NCI-H2171 treated with DMSO at 0.1 percent for 48 hours (cell line): ENCODE measurements at places on chromosomes 1 and 21.
A peak's percentile ranks its signal among the peaks of the same experiment; 100 is the strongest.

GRCh38 chr21:25896501-25897056, 161.8 kb downstream of the GABPA start:
- DNase-seq, result no peak

DNA sequence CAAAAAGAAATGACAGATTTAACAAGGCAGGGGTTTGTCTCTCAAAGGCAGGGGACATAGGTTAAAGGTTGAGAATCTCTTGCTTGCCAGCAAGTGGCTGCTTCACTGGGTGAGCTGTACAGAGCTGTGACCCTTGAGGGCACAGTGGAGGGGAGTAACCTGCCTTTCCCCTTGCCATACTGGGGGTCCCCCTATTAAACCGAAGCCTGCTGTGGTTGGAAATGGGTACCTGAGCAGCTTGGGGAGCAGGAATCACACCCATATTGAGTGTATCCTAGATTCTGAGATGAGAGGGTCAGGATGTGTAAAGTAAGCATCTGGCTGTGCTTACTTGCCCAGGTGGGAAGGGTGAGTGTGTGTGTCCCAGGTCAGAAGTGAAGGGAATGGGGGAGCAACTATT, 31.8 kb downstream of the WNT4 start:
- DNase-seq, result no peak

GRCh38 chr1:2556277-2556677, at the start of gene TNFRSF14:
Gene TNFRSF14 (plus strand): TSS chr1:2556371. CDS start chr1:2556665, 294 bp downstream.
- DNase-seq, result peak; percentile 22

DNA sequence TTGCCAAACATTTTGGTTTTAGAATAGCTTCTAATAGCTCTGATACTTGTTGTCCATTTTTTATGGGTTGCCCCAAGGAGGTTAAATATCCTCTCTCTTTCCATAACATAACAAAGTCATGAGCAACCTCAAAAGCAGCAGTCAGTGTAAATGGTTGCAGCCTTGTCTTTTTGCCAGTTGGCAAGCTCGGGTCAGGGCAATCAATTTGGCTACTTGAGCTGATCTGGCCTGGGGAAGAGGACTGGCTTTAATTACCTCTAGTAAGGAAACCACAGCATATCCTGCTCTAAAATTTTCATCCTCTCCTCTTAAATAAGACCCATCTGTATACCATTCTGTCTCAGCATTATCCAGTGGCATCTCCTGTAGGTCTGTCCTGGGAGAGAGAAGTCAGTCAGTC, 21.2 kb upstream of the FMO4 start:
- no peak for DNase-seq

- no peak for DNase-seq
Measured at GRCh38 chr1:17990401-17990800, 117.2 kb upstream of the IGSF21 start.

DNA sequence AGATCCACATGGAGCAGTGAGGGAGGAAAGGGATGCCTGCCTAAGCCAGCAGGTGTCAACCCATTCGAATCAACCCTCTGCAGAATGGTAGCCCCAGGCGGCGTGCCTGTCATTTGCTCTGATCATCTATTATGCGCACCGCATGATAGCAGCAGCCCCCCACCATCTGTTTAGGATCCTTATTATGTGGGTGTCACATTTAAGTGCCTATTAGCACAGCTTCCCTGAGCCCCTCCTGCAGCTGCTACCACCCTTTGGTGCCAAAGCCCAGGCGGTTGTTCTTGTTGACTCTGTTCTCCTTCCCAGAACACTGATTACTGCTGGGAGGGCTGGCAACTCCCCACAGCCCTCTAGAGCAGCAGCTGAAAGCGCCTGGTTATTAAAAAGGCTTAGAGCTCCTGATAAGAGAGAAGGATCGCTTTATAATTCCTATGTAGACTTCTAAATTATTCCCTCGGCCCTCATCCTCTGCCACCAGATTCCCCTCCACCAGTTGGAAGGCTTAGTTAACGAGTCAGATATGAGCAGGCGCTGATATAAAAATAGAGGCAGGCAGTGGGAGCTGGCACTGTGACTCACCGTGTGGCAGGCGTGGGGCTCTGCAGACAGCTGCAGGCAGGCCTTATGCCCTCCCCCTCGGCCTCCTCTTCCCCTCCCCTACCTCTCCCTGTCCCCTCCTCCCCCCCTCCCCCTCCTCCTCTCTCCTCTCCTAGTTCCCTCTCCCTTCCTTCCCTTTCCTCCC, 23.0 kb downstream of the ACTA1 start:
- DNase-seq, result peak; percentile 97

DNA sequence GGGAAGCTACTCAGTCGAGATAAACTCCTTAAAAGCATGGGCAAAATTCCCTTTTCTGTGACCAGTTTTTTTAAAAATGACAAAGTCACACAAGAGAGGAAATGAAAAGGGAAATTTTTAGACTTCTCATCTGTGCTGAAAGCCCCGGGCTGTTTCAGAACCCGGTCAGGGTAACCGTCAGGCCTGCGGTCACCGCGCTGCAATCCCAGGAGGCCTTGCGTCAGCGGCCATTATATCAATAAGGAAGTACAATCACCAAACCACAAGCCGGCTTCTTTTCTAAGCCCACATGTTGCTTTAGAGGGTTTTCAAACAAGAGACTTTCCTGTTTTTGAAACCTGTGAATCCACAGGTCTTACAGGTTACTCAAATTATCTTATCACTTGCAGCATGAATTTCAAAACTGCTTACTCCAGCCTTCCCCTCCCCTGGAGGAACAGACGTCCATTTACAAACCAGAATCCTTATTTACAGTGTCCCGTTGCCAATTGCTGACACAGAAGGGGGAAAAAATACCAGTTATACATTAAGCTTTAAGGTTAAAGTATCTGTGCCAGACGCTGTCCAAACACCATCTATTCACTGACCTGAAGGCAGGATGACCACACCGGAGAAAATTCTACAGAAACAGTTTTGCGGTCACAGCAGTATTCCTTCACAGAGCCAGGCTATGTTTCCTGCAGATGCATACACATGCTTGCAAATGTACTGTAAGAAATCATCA, 165.3 kb downstream of the TOMM20 start:
- no peak for DNase-seq

DNA sequence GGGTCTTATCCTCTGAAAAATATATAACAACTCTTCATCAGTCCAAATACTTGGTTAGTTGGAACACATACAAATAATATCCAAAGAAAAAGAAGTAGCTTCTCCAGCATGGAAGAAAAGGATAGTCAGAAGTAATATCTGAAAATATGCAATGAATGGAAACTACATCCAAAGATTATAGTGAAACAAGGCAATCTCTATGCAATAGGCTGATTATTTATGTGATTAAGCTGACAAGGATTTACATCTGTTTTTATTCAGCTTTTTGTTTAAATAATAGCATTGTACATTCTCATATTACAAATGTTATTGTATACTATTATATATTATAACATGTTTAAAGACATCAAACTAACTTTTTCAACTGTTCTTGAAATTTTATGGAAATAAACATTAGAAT, 15.3 kb upstream of the TGFBR3 start:
- no peak for DNase-seq

DNA sequence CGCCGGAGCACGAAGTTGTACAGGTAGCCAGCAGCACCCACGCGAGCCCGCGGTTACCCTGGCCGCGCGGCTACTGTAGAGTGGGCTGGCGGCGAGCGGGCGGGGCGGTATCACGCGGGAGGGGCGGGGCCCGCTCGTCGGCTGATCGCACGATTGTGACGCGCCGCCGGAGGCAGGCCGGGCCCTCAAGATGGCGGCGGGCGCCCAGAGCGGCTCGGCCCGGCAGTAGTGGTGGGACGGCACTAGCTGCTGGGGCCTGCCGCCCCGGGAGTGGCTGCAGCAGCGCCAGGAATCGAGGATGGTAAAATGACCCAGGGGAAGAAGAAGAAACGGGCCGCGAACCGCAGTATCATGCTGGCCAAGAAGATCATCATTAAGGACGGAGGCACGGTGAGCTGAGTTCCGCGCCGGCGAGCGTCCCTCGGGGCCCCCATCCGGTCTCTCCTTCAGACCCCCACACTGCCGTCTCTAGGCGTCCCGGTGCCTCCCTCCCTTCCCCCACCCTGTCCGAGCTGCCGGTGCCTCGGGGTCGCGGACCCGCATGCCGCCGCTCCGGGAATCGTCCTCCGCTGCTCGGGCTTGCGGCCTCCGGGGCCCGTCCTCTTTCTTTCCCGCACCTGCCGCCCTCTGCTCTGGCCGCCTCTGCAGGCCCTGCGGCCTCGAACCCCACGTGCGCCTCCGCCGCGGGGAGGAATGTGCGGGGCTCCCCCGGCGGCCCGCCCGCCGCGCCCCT, 68.3 kb downstream of the SLC35A3 start:
- peak; percentile 79 for DNase-seq

DNA sequence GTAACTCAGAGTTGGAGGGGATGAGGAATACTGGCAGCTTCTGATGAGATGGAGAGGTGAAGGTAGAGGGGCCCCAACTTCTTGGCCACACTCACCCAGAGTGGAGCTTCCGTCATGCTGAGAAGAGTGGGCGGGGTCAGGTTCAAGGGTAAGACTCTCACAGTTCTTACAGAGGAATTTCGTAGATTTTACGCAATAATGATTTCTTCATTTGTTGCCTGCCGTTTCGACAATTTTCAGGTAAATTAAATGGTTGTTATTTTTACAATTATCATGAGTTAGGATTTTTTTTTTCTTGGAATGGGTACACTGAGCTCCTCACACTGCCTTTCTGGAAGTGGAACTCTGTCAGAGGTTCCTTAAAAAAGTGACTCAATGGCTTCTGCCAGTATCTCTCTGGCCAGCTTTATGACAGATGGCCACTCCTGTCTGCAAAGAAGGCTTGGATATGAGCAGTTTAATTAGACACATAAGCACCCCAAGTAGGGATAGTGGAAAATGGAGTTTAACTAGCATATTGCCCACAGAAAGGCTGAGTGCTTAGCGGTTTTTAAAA, 13.8 kb upstream of the NLRP3 start:
- no peak for DNase-seq
